ENCODE measurements at places on chromosomes 2 and 18. TPM values are rescaled to one million over a fixed set of nuclear protein-coding genes. Genes with fewer than 3 reads are reported as not detected.

GRCh38 chr2:191051825-191052778 is 38.1 kb upstream of the STAT1 start:
- H3K4me1 ChIP-seq: peaks cover 20% of the 10 kb centered on the region
- DNase-seq: no peak
- no peak overlapping the region for H3K4me3 ChIP-seq
- H3K27ac ChIP-seq: no peak overlapping the region
- peaks cover 9% of the 10 kb centered on the region for H3K36me3 ChIP-seq
- no peaks in the 10 kb centered on the region for H3K27me3 ChIP-seq

DNA sequence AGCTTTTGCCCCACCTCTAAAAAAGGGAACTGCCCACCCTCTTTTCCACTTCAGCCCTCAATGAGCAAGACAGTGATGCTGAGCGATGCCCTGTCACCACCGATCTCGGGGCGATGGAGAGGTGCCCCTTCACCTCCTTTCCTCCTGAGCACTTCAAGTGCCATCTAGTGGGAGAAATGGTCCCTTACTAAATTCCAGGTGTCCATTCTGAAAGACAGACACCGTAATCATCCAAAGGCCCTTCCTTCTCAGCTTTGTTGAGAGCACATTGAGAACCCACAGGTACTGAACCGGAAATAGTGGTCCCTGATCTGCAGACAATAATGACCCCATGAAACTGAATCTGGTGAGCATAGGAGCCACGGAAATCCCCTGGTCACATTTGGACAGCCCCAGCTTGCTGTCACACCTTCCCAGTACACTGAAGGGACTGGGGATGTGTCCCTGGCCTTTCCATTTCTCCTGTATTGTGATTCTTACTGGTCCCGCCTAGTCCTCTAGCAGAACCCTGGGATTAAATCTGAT is 38.5 kb downstream of the KCTD18 start:
- no peaks in the 10 kb centered on the region for H3K27me3 ChIP-seq
- no peak for DNase-seq
- peak overlapping the region; percentile 38 for H3K27ac ChIP-seq
- no peaks in the 10 kb centered on the region for H3K36me3 ChIP-seq

DNA sequence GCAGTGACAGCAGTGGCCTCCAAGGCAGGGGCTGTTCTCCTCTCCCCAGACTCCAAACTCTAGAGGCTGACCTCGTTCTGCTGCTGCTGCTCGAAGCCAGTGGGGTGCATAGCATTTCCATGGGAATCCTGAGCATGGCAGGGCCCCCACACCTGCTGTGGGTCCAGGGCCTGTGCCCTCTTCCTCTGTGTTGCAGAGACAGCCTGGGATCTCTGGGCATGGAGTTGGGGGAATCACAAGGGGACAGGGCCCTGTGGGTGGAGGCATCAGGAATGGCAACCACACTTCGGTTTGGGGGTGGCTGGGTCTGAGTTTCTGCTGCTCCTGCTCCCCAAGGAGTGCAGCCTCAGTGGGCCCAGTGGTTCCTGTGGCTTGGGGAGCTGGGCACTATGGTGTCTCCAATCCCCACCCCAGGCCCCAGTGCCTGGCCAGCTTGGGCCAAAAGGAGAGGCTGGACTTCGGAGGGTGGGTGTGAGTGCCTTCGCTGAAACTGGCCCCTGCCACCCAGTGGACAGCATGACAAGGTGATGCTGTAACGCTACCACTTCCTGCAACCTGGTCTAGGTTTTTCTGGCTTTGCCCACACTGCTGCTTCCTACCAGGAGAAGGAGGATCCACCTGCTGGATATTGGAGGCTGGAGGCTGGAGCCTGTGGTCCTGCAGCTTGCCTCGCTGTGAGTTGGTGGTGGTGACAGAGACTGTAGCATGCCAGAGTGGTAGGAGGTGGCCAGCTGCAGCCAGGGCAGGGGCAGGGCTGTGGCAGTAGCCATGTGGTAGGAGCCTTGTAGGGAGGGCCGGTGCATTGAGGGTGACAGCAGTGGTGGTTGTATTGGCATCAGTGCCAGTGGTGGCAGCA is 56.6 kb downstream of the SOWAHC start:
- H3K4me3 ChIP-seq: no peak overlapping the region
- H3K27ac ChIP-seq: no peak overlapping the region
- no peak for DNase-seq
- H3K27me3 ChIP-seq: peaks cover 18% of the 10 kb centered on the region

DNA sequence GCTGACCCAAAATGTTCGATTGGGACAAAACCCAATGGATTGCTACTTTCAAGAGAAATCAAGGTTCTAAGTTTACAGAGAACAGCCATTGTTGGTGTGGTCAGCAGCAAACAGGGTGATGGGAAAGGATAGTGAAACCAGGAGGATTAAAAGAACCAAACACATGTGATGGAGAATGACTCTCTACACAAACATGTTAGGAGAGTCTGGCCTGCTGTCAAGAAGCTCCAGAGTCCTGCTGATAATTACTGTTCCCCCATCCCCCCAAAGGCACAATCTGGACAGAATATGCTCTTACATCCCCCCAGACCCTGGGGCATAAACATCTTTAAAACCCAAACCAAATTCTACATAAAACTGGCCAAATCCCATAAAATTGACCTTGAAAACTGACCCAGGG is 32.0 kb upstream of the ACYP2 start:
- H3K4me3 ChIP-seq: no peak overlapping the region
- DNase-seq: no peak
- H3K36me3 ChIP-seq: no peaks in the 10 kb centered on the region
- H3K4me1 ChIP-seq: peaks cover 10% of the 10 kb centered on the region

GRCh38 chr2:241191081-241191480 is 2.6 kb downstream of the ANO7 start:
- H3K4me3 ChIP-seq: no peak overlapping the region
- peak; percentile 52 for DNase-seq
- H3K27me3 ChIP-seq: no peaks in the 10 kb centered on the region
- no peak overlapping the region for H3K27ac ChIP-seq
- no peaks in the 10 kb centered on the region for H3K4me1 ChIP-seq

FEV gene
- total RNA-seq: not detected

GRCh38 chr2:37414470-37414949 is 70.1 kb downstream of the QPCT start:
- H3K4me3 ChIP-seq: no peak overlapping the region
- H3K4me1 ChIP-seq: peaks cover 7% of the 10 kb centered on the region
- H3K27me3 ChIP-seq: no peaks in the 10 kb centered on the region
- DNase-seq: no peak

- peaks cover 23% of the 10 kb centered on the region for H3K4me1 ChIP-seq
- no peak for DNase-seq
- H3K36me3 ChIP-seq: no peaks in the 10 kb centered on the region
- H3K27ac ChIP-seq: no peak overlapping the region
These were observed 6.2 kb downstream of the TTL start for GRCh38 chr2:112488201-112488600.

DNA sequence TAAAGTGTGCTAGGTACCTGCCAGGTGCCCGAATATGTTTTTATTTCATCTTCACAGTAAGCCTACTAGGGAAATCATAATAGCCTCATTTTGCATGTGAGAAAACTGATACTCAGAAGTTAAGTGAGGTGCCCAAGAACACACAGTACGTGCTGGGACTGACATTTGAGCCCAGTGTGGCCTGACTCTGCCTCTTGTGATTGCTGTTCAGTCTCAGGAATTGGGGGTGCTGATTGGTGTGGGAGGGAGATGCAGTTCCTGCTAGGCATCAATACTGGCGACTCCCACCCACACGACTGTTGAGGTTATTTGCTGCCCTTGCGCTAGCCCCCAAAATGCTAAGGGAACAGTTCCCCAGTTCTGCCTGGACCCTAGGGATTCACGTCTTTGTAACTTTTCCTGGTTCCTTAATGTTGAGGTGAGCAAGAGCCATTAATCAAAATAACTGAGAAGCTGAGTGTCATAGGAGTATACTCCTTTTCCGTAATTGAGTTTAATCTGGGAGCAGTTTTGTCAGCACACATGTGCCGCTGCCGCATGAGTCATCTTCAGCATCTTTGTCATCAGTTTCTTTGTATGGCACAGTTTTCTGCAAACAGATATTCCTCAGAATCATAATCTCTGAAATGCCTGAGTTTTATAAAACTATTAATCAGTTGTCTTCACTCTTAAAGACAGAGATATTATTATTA is 120.7 kb downstream of the NCK2 start:
- H3K36me3 ChIP-seq: no peaks in the 10 kb centered on the region
- H3K4me1 ChIP-seq: peaks cover 59% of the 10 kb centered on the region
- no peaks in the 10 kb centered on the region for H3K27me3 ChIP-seq
- DNase-seq: no peak
- no peak overlapping the region for H3K4me3 ChIP-seq

GRCh38 chr18:6731222-6731596 is 1.7 kb downstream of the ARHGAP28 start:
- H3K27ac ChIP-seq: no peak overlapping the region
- DNase-seq: no peak
- H3K27me3 ChIP-seq: peaks cover 7% of the 10 kb centered on the region
- H3K4me3 ChIP-seq: no peak overlapping the region
- no peaks in the 10 kb centered on the region for H3K36me3 ChIP-seq

GRCh38 chr2:218292048-218293014 is at the start of gene TMBIM1:
Gene TMBIM1, minus strand, starts transcription at chr2:218292503. Its CDS starts 10,362 bp downstream, at chr2:218282141.
- H3K4me1 ChIP-seq: peaks cover 45% of the 10 kb centered on the region
- no peaks in the 10 kb centered on the region for H3K27me3 ChIP-seq
- H3K4me3 ChIP-seq: peak within 1 kb of the TSS; percentile 91
- DNase-seq: peak; percentile 84

CENPA gene
- total RNA-seq: 18.5 TPM

GNAL gene
- total RNA-seq: 1.2 TPM

Measured in natural killer cell treated with Interleukin-12 subunit alpha and Interleukin-12 subunit beta and Interleukin-15 and Interleukin-18, amount 100 ng/mL, for 72 hours (primary cell).